ENCODE measurements at places on chromosomes 2 and 18.

- no peak for DNase-seq
Observed at GRCh38 chr2:39464864-39465263, 27.8 kb upstream of the MAP4K3 start.

DNA sequence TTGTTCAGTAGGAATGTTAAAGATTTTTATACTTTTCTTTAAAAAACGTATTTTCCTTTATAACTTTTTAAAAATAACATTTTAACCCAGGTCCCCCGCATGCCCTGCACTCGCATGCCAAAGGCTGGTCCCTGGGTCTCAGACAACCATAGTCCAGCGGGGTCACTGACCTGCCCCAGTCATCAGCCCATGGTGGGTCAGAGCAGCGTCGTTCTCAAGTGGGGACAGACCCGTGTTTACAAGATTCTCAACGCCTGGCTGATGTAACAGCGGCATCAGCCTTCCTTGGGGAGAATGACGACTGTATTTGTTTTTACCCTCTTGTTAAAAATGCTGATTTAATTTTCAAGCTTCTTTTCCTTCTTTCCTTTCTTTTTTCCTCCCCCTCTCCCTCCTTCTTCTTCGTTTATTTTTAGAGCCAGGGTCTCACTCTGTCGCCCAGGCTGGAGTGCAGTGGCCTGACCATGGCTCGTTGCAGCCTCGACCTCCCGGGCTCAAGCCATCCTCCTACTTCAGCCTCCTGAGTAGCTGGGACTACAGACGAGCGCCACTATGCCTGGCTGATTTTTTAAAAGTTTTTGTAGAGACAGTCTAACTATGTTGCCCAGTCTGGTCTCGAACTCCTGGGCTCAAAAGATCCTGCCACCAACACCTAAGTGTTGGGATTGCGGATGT is 1.0 kb upstream of the EFHD1 start:
- DNase-seq: no peak

GRCh38 chr2:190533968-190534309 is 583 bp downstream of the NEMP2 start:
- DNase-seq: peak; percentile 40

DNA sequence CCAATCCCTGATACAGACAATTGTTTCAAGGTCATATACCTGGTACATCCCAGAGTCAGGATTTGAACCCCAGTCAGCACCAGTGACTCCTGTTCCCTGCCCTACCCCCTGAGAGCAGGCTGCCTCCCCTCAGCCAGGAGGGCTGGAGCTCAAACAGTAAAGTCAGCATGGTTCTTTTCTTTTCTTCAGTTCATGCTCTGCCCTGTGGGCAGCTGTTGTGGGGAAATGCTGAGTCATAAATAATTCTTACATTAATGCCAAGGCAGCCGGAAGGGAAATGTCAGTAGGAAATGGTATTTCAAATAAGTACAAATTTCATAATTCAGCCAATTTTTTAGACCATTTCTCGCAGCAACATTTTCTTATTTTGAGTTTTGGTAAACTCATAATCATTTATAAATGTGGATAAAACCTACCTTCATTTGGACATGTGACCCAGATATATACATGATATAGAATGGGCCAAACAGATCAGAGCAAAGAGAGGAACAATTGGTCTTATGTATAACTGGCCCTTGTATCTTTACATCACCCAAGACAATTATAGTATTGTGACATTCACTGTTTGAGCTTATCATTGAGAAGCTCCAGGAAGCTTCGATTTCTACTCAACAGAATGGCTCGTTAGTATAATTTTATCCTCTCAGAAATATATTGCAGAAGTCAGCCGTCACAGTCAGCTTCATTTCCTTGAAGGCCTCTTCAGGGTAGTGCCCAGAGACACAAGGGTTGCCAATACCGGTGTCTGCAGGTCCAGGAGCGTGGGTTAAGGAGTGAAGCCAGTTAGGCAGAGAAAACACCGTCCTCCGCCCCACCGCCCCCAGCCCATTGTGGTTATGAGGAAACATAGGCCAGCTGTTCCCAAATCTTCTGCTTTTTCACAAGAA is 28.0 kb upstream of the SCYGR1 start:
- DNase-seq: no peak

DNA sequence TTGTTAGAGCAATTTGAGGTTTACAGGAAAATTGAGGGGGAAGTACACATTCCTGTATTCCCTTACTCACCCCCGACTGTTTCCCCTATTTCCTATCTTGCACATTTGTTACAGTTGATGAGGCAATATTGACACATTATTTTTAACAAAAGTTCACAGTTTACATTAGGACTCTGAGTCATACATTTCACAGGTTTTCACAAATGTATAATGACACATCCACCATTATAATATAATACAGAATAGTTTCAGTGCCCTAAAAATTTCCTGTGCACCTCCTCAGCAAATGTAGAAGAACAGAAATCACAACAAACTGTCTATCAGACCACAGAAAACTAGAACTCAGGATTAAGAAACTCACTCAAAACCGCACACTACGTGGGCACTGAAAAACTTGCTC is 160.6 kb upstream of the RMP24 start:
- no peak for DNase-seq

DNA sequence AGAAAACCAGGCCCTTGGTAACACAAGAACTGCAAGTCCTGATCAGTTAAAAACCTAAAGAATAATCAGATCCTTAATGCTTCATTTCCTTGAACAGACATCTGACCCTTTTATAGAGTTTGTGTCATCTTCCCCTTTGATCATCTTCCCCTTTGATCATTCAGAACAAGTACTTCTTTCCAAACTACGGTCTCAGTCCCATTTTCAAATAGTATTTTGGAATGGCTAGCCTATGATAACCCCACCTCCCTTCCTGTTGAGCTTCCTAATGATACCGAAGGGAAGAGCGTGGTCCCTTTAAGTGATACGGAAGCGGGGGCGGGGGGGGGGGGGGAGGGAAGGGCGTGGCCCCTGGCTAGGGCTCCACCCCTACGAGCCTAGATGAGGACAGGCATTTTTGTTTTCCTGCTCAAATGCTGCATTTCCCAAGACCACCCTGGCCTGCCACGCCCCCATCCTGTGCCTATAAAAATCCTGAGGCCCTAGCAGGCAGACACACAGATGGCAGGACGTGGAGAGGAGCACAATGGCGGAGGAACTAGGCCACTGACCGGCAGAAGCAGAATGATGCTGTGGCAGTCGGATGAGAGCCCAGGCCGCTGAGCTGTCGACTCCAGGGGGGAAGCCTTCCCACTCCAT is 24.1 kb upstream of the CHRNA1 start:
- no peak for DNase-seq

- no peak for DNase-seq
Observed at GRCh38 chr18:61980355-61980754, 87.5 kb upstream of the RNF152 start.

DNA sequence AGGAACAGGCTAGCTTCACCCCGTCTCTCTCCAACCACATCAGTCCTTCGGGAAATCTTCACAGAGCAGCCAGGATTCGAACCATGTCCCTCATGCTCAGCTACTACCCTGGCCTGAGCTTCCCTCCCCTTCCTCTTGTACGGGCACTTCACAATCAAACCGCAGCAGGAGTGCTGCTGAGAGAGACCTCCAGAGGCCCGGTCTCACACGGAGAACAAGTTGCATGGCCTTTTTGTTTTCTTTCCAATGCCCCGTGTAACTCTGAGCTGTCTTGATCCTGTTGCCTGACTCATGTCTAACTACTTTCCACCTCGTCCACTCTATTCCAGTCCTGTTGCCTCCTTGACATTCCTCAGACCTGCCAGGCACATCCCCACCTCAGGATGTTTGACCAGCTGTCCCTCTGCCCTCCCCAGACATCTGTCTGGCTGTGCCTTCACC is 25.4 kb downstream of the FBLN7 start:
- DNase-seq: no peak

DNA sequence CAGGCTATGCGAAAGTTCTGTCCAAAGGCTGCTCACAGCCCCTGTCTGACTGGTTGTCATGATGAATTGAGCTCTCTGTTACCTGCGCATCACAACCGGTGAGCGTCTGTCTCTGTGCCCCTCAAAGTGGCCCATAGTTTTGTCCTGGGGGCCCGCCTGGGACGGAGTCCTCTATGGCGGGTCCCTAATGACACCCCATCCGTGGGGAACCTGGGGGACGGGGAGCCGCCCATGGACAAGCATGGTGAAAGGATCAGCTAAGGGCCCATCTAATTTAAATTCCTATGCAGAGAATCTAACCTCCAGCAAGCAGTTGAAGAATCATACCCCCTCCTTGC is 473 bp downstream of the ELMOD3 start:
- DNase-seq: no peak

DNA sequence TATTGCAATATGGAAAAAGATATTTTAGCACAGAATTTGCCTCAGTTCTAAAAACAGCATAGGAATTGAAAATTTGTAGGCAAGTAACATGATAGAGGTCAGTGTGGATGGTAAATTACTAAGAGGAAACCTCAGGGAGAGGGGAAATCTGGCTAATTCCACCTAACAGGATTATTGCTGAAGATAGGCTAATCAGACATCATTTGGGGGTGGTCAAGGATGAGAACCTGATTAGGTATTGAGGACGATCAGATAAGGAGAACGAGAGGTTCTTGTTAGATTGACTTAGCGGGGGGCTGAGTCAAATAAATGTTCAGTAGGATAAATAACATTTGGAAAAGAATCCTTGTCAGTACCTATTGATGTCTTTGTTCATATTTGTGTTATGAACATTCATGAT is 543.2 kb upstream of the LRRTM4 start:
- DNase-seq: no peak

DNA sequence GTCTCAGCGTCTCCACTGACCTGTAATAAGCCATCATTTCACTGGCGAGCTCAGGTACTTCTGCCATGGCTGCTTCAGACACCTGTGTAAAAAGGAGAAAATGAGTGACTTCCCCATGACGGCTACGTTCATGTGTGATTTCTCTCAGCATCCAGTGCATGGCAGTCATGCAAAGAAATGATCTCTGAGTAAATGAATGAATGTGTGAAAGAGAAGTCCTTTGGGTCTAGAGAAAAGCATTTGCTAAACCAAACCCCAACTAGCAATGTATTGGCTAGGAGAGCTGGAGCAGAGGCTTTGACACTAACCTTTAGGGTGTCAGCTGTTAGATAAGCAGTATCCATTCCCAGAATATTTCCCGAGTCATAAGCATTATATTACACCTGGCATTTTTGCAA is 417 bp downstream of the IL1B start:
- no peak for DNase-seq

DNA sequence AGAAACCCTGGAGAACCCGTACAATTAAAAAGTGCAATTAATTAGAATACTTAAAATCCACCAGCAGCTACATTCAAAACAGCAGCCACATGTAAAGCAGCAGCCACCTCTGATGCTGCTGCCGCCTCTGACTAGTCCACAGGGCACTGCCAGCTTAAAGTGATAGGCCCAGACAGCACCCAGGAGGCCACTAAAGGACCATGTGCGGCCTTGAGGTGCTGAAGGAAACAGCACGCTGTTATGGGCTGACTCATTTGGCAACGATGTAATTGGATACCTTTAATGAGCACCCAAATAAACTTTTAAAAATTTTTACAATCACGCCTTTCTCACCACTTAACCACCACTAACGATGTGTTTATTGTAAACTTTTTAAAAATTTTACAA is 209.3 kb upstream of the NCKAP5 start:
- no peak for DNase-seq

DNA sequence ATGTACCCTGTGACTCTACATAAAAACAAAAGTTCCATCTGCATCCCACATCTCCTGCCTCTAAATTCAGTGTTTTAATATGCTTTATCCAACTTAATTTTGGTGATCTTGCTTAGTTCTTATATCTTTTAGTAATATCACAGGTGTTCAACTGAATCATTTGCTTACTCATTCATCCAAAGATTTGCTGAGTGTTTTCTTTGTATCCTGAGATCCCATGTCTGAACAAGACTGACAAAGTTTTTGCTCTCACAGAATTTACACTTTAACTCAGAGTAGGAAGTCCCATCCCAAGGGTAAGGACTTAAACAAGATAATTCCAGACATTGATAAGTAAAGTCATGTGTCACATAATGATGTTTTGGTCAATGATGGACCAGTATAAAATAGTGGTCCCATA is 87.0 kb downstream of the FSIP2 start:
- no peak for DNase-seq

- no peak for DNase-seq
Observed at GRCh38 chr2:129820908-129821307, 158.6 kb upstream of the RAB6C start.

DNA sequence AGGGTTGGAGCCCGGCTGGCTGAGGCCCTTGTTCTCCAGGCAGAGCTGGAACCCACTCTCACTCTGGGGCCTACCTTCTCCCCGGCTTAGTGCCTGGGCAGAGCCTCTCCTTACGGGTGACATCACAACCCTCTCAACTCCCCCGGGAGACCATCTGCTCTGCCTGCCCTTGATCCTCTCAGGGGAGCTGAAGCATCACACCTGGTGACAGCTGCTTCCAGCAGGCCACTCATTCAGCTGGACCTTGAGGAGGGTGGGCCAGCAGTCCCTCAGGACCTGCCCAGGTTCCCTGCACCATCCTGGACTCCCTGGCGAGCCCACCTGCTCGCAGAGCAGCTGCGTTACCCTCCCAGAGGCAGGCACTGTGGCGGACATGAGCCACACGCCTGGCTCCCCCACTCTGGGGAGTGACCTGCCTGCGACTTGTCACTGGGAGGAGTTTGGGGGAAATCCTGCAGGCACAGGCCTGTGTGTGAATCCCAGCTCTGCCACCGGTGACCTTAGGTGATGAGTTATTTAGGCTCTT is 13.1 kb downstream of the HS6ST1 start:
- no peak for DNase-seq

- DNase-seq: no peak
Observed at GRCh38 chr2:85861180-85861579, 27.6 kb downstream of the ST3GAL5 start.

DNA sequence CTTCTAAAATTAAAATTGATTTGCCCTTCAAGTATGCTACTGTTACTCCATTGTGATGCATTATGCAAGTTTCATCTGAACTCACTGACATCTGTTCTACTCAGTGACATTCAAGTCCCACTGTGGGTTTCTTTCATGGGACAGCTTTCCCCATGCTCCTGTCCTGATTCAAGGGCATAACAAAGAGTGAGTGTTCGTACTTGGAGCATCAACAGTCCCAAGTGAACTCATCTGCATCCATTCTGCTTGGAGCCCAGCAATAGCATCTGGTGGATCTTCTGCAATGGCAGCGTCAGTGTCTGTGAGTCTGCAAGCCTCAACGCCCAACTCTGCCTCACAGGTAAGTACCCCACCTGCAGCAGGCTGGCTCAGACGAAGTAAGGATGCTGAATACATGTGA is 27.5 kb downstream of the BUB1 start:
- no peak for DNase-seq

GRCh38 chr2:11379558-11379957 is 35.1 kb upstream of the ROCK2 start:
- no peak for DNase-seq

GRCh38 chr2:195741191-195741590 is 84.2 kb downstream of the SLC39A10 start:
- no peak for DNase-seq

Measured in activated T-cell treated with anti-CD3 and anti-CD28 coated beads for 48 hours (primary cell).